Activated CD4-positive, alpha-beta memory T cell treated with anti-CD3 and anti-CD28 coated beads for 36 hours (primary cell): ENCODE measurements at places on chromosomes 11 and 22.
A peak's percentile ranks its signal among the peaks of the same experiment; 100 is the strongest.

DNA sequence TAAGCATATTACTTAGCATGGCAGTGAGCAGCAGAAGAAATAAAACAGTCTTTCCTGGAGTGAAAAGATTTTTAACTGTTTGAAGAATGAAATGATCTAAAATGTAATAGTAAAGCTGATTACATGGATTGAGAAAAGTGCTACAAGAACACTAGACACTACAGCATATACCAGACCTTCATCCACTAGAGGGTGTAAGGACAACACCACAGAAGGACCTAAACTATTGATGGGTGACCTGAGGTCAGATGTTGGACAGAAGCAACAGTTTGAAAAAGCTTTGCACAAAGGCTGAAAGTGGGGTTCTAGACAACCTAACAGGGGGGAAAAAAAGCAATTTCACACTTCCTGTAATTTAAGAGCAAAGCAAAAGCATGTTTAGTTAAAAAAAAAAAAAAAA lies 97.7 kb downstream of the RBFOX2 start:
- no peak for DNase-seq

GRCh38 chr11:75820645-75821044 lies 5.6 kb downstream of the UVRAG start:
- no peak for DNase-seq

DNA sequence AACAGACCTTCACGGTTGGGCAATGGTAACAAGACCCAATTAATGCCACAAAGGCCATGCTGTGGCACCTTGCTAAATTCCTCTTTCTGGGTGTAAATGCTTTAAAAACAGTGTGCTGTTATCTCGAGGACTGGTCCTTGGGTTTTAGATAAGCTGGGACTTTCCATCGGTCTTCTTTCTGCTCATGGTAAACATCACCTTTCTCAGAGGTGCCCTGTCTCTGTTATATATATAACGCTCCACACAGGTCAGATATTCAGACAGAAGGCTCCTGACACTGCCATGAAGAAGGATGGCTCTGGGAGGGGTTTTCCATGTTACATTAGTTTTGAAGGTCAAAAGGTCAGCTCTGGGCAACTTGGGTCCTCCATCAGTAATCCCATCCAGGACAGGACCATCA lies 151.6 kb downstream of the BBOX1 start:
- no peak for DNase-seq

DNA sequence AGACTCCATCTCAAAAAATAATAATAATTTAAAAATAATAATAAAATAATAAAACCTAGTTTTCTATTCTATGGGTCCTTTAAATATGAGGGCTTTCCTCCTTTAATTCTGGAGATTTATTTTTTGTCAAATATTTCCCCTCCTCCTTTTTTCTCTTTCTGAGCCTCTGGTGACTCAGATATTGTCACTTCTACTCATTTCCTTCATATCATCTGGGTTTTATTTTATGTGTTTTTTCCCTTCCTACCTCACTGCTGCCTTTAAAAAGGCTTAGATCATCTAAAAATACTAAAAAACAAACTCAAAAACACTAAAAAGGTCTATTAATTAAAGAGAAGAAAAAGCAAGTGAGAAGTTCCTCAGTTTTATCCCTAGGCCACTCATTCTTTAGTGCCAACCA lies 138.9 kb downstream of the SPON1 start:
- no peak for DNase-seq

- DNase-seq: no peak
Measured at GRCh38 chr11:2741377-2742131, 41.8 kb upstream of the KCNQ1OT1 start.

- peak; percentile 18 for DNase-seq
Measured at GRCh38 chr11:44427432-44427831, 117.5 kb upstream of the ALX4 start.

- no peak for DNase-seq
Measured at GRCh38 chr11:14764179-14764578, 120.6 kb downstream of the PDE3B start.

- peak; percentile 76 for DNase-seq
Measured at GRCh38 chr11:19259487-19260345, 19.0 kb upstream of the E2F8 start.

DNA sequence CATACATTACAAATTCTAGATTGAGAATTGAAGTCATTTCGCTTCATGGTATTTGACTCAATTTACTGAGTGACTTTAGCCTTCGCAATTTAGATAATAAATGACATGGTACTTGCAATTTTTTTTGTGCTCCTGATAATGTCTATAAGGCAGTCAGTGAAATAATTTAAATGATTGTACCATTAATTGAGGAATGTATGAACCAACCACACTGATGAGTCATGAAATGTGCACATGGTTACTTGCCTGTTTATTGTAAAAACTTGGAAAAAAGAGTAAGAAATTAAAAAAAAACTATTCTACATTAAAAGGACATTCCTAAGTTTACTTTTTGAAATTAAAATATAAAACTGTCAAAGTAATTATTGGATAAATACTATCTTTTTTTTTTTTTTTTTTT lies 43.3 kb downstream of the DNAJC24 start:
- DNase-seq: no peak

- DNase-seq: no peak
Measured at GRCh38 chr22:37497062-37497599, 10.9 kb upstream of the MFNG start.

DNA sequence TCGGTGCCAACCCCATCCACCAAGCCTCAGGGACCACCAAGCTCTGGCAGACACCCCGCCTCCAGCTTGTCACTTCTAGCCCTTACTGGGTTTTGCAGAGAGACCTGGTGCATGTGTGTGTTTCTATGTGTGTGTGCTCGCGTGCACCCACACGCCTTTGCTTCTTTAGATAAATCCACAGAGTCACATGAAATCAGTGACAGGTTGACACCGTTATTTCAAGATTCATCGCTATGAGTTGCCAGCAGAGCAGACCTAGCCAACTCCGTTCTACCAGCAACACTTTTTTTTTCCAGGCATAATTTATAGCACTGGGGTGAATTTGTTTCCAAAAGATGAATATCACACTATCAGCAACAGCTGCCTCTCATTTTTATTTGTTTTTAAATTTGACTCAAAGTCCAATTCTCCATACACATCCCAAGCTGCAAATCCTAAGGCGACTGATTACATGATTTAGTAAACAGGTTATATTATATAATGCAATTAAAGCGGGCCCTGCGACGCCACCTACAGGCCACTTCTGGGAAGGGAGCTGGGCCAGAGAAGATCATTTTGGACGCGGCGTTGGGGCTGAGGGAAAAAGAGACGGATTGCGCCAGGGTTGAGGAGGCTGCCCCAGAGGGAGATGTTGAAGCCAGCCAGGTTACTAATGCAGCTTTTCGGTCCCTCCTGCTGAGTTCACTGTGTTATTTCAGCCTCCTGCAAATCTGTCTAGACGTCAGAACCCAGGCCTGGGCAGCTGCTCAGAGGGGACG lies 150.5 kb downstream of the FEZ1 start:
- peak; percentile 59 for DNase-seq

DNA sequence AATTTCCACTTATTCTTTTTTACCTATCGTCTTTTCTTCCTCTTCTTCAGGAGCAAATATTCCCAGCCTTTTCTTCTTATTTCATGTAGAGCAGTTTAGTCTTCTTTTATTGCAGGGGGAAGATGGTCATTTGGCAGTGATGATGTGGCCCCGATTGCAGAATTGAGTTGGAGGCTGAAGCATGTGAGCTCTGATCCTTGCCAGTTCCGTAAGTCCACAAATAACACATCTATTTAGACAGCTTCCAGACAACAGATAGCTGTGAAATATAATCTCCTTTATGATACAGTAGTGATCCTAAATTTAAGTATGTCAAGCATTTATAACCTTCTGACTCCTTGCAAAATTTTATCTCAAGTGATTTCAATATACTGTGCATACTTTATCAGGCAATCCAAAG lies 27.5 kb downstream of the REXO2 start:
- no peak for DNase-seq

GRCh38 chr22:42655693-42656092 lies 6.5 kb upstream of the CYB5R3 start:
- DNase-seq: no peak

DNA sequence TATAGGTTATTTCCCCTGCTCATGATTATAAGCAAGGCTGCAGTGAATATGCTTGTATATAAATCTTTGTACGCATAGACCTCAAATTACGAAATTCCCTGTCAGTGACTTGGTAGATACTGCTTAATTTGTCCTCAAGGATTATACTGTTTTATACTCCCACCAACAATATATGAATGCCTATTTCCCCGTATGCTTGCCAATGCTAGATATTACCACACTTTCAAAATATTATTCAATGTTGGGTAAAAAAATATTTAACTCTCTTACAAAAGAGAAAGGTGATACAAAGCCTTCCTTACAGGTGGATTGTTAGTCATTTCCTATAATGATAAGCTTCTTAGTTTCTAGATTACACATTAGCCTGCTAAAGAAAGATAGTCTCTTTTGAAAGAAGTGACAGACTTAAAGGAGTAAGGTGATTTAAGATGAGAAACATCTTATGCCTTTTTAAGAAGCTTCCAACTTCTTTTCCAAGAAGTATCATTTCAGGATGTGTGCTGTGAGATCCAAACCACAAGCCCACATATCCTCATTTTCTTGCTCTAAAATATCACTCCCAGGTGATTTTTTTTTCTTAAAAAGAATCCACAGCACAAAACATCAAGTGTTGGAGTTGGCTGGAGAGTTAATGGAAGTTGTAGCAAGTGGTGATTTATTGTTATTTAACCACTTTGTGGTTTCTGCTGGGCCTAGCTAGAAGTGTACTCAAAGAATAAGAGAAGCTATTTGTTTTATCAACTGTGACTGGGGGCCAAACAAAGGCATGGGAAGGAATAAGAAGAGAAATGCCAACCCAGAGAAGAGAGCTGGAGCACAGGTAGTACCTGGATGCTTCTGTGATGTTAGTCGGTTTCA lies 59.2 kb downstream of the BARX2 start:
- DNase-seq: no peak

GRCh38 chr11:110973401-110973980 lies 261.3 kb upstream of the ARHGAP20 start:
- no peak for DNase-seq

DNA sequence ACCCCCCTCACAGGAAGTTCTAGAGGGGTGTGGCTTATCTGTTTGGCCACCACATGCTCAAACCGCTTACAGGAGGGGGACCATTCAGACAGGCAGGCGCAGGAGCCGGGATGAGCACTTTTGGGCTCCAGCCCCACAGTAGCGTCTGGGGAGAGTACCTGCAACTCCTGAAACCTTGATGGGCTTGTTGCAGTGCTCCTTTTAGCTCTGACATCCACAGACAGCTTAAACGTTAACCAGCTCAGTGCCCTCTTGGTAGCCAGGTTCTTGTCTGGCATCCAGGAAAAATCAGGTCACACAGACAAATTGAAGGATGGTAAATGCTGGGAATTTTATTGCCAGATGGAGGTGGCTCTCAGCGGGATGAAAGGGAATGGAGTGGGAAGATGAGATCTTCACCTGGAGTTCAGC lies 326.3 kb downstream of the ETS1 start:
- no peak for DNase-seq

GRCh38 chr11:69472541-69473275 lies 8.8 kb upstream of the LINC01488 start:
- DNase-seq: no peak

DNA sequence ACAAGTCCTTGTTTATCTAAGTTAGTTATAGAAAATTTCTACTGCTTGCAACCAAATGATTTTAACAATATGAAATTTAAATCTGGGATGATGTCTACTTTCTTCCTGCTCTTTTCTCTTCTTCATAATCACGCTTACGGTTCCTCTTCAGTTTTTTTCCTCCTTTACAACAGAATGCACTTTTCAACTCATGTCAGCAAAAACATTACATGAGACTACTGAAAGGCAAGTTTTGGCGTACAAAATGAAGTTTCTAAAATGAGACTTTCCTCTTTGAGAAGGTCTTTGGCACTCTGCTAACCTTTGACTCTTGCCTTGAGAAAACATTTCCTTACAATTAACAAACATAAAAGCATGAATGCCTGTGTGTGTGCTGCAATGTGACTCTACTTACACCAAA lies 23.3 kb downstream of the TMEM123 start:
- DNase-seq: no peak

DNA sequence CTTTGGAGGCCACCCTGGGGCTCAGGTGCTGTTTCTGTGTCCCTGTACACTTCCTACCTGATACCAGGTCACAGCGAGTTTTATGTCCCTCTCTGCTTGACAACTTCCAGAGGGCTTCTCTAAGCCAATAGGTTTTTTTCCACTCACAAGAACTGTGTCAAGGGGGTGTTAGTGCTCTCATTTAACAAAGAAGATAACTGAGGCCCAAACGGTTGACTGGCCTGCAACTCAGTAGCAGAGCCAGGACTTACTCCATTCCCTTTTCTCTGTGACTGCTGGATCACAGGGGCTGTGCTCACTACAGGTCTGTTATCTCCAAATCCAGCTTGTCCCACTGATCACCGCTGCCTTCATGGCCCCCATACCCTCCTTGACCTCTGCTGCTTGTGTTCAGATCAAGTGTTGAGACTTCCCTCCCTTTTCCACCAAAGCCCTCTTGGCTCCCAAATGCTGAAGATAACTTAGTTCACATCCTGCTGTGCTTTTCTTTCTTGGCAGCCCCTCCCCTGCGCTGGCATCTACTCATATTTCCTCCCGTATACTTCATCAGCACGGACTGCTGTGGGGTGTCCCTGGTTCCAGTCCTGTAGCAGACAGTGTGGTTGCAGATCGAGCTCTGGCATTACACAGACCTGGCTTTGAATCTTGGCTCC lies 41.3 kb downstream of the POU2F3 start:
- no peak for DNase-seq

- DNase-seq: no peak
Measured at GRCh38 chr22:47789171-47789570, 1026.7 kb downstream of the TBC1D22A start.

DNA sequence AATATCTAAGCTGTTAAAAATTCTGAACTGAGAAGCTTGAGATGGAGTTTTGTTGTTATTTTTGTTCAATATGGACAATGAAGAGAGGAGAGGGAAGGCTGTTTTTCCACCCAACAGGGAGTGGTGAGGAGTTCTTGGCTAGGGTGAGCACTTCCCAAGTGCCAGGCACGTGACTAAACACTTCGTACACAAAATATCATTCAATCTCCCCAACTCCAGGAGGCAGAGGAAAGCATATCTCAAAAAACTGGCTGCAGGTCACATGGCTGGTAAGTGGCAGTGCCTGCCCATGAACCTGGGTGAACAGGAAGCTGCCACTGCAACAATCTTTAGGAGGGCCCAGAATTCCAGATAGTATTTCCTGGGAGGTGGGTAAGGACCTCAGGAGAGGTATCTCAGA lies 11.6 kb downstream of the ELF5 start:
- no peak for DNase-seq

DNA sequence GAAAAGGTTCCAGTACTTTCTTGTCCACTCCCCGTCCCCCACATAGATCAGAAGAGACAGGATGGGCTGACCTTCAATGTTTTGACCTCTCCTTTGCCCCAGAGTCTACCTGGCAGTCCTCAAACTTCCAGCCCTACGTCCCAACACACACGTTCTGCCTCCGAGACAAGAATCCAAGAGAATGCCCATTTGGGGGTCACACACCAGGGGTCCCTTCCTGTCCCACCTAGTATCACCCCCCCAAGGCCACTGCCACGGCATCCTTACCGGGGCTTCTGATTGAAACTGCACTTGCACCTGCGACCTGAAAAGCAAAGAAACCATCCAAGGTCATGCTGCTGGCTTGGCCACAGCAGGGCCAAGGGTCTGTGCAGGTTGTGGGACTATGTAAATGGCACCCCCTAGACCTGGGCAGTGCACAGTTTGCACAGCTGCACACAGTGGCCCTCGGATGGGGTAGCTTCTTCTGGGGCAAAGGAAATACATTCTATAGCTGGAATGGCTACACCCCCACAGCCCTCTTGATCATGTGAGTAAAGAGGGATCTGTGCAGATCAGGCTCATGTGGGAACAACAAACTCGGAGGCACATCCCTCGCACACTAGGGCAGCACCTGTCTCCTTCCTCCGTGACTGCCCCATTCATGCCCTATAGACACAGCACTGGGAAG lies 16.5 kb upstream of the FXYD2 start:
- DNase-seq: no peak
